ENCODE measurements at places on chromosomes 11 and 22.

DNA sequence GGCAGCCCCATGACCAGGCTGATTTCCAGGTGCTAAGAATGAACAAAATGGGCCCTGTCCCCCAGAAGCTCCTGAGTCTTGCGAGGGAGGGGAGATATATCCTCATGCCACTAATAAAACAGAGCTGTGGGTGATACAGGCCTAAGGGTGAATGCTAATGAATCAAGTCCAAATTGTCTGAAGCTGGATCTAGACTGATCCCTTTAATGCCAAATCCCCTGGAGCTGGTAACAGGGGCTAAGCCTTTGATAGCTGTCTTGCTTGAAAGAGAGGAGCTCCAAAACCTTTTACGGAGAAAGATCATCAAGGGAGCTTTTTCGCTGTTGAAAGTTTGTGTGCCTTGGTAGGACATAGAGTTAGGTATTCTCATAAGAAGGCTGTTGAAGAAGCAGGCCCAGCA is 79.7 kb downstream of the PPFIBP2 start:
- peaks cover 11% of the 10 kb centered on the region for H3K4me1 ChIP-seq
- H3K27ac ChIP-seq = no peak overlapping the region
- no peaks in the 10 kb centered on the region for H3K27me3 ChIP-seq
- H3K36me3 ChIP-seq = peaks cover 3% of the 10 kb centered on the region

DNA sequence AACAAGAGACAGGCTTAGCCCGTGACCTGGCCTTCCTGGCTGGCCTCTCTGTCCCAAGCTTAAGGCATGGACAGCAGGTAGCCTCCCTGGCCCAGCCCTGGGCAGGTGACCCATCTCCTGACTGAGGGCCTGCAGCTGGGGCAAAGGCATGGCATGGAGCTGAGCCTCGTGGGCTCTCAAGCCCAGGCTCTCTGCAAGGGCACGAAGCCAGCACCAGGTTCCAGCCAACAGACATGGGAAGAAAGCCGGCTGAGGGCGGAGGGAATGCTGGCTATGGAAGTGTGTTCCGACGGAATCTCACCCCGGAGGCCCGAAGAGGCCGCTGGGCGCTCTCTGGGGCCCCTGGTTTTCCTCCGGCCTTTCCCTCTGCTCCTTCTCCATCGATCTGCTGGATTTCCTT is 12.9 kb downstream of the DNAL4 start:
- DNase-seq = no peak
- H3K27ac ChIP-seq = no peak overlapping the region
- H3K27me3 ChIP-seq = no peaks in the 10 kb centered on the region
- H3K4me1 ChIP-seq = peaks cover 7% of the 10 kb centered on the region

DNA sequence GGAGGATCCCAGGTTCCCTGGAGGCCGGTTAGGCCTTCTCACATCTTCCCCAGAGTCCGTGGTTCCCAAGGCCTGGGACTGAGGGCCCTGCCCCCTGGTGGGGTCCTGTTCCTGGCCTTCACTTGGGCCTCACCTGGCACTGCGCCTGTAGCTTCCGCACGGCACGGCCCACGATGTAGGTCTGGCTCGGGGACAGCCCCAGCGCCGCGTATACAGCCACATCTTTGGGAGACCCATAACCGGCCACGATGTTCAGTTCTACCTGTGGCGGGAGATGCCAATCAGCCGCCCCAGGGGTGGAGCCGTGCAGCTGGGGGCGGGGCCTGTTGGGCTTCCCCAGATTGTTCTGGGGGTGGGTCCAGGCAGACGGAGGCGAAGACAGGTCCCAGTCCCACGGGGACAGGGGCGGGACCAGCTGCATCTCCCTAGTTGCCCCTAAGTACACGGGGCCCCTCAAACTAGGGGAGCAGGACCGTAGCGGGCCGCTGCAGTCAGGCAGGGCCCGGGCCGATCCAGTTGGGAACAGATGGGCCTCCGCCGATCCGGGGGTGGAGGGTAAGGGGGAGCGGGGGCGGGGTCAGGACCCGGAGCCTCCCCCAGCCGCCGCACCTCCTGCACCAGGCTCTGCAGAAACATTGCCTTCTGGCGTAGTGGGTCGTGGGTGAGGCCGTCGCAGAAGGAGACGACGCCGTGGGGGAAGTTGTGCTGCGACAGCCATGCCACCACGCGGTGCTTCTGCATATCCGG is 10.1 kb downstream of the AIP start:
- H3K27me3 ChIP-seq = no peaks in the 10 kb centered on the region
- H3K4me3 ChIP-seq = no peak overlapping the region
- no peak overlapping the region for H3K27ac ChIP-seq
- peaks cover 43% of the 10 kb centered on the region for H3K36me3 ChIP-seq

- no peaks in the 10 kb centered on the region for H3K27me3 ChIP-seq
- H3K4me3 ChIP-seq = no peak overlapping the region
- H3K36me3 ChIP-seq = no peaks in the 10 kb centered on the region
- DNase-seq = no peak
- no peaks in the 10 kb centered on the region for H3K4me1 ChIP-seq
These were observed 165.0 kb downstream of the SOX6 start for GRCh38 chr11:16191212-16191867.

- H3K36me3 ChIP-seq = peaks cover 5% of the 10 kb centered on the region
- H3K27ac ChIP-seq = no peak overlapping the region
- peak overlapping the region; percentile 7 for H3K4me3 ChIP-seq
These were observed 15.2 kb downstream of the SCARF2 start for GRCh38 chr22:20422271-20423007.

DNA sequence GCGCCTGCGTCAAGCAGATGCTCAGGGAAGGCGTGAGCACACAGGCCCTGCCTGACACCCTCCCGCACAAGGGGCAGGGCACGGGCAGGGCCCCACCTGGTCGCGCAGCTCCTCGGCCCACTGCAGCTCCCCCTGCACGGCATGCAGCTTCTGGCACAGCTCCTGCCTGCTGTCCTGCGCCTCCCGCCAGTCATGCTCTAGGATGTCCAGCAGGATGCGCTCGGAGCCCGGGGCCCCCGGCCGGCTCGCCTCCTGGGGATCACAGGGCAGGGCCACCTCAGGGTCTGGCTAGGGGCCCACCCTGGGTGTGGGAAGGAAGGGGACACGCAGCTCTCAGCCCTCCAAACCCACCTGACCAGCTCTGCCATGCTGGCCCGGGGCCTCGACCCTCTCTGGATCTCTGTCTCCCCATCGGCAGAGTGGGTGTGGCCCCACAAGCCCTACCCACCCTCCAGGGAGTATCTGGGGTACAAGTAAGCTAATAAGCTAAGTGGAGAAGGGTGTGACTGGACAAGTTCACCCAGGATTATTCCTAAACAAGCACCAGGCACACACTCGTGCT is 10.7 kb downstream of the CARD10 start:
- H3K4me1 ChIP-seq = no peaks in the 10 kb centered on the region
- H3K27ac ChIP-seq = no peak overlapping the region
- no peak for DNase-seq
- H3K4me3 ChIP-seq = no peak overlapping the region
- peaks cover 2% of the 10 kb centered on the region for H3K36me3 ChIP-seq
- no peaks in the 10 kb centered on the region for H3K27me3 ChIP-seq

- no peaks in the 10 kb centered on the region for H3K36me3 ChIP-seq
- DNase-seq = no peak
- H3K4me3 ChIP-seq = no peak overlapping the region
- no peak overlapping the region for H3K27ac ChIP-seq
These were observed 85.0 kb upstream of the ANO1 start for GRCh38 chr11:69992943-69993694.

- no peaks in the 10 kb centered on the region for H3K27me3 ChIP-seq
- DNase-seq = no peak
- peaks cover 4% of the 10 kb centered on the region for H3K36me3 ChIP-seq
- H3K4me1 ChIP-seq = peaks cover 15% of the 10 kb centered on the region
- no peak overlapping the region for H3K27ac ChIP-seq
These were observed 30.9 kb upstream of the WNT7B start for GRCh38 chr22:46007848-46008261.

- H3K4me3 ChIP-seq = no peak overlapping the region
- H3K27me3 ChIP-seq = no peaks in the 10 kb centered on the region
- no peak for DNase-seq
- H3K27ac ChIP-seq = peak overlapping the region; percentile 79
These were observed 13.6 kb downstream of the CD3E start for GRCh38 chr11:118318124-118318523.

- no peaks in the 10 kb centered on the region for H3K4me1 ChIP-seq
- no peak for DNase-seq
These were observed 103.1 kb downstream of the TSPAN18 start for GRCh38 chr11:44829838-44830237.

DNA sequence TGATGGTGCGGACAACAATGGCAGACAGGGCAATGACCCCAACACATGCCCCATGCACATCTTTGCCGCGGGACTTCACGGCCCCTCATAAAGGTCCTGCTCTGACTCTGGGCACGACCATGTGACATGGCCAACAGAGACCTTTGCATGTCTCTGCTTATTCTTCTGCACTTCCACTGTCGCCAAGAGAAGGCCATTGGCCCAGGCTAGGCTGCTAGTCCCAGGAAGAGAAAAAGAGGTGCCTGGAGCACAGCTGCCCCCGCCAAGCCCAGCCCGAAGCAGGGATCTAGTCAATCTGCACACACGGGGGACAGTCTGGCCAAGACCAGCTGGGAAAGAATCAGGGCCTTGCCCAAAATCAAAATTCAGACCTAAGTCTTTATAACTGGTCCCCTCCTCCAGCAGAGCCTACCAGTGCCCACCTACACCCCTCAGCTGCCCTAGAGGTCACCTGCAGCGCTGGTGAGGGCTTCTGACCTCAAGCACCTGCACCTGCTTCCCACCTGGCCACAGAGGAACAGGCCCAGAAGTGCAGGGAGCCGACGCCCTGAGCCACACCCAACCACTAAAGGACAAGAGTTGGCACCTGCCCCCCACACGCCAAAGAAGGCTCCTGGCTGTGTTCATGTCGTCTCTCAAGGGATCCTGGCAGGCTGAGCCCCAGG is 8.1 kb downstream of the SULT4A1 start:
- peaks cover 92% of the 10 kb centered on the region for H3K27me3 ChIP-seq
- no peak overlapping the region for H3K4me3 ChIP-seq
- H3K36me3 ChIP-seq = no peaks in the 10 kb centered on the region
- no peak for DNase-seq
- H3K4me1 ChIP-seq = no peaks in the 10 kb centered on the region
- no peak overlapping the region for H3K27ac ChIP-seq

DNA sequence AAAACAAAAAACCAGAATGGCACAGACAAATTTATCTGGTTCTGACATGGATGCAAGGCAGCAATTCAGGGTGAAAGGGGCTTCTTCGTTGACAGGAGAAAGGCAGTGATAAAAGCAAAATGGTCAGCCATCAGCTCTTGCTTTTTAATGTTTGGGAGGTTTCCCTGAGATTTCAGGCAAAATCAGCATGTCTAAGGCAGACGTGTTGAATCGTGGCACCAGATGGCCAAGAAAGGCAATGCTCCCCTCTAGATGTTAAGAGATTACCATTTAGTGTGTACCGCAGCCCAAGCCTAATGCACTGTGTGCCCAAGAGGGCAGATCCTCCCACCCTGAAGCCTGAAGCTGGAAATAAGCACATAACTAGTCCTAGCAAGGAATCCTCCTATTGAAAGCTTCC is 88.8 kb upstream of the GALNT18 start:
- no peak overlapping the region for H3K27ac ChIP-seq
- H3K4me3 ChIP-seq = no peak overlapping the region
- H3K27me3 ChIP-seq = peaks cover 22% of the 10 kb centered on the region
- H3K36me3 ChIP-seq = no peaks in the 10 kb centered on the region
- H3K4me1 ChIP-seq = no peaks in the 10 kb centered on the region

- peak overlapping the region; percentile 38 for H3K27ac ChIP-seq
- no peak overlapping the region for H3K4me3 ChIP-seq
- peaks cover 6% of the 10 kb centered on the region for H3K36me3 ChIP-seq
- peaks cover 17% of the 10 kb centered on the region for H3K4me1 ChIP-seq
- DNase-seq = no peak
- H3K27me3 ChIP-seq = no peaks in the 10 kb centered on the region
These were observed 30.4 kb downstream of the NEAT1 start for GRCh38 chr11:65452806-65453490.

DNA sequence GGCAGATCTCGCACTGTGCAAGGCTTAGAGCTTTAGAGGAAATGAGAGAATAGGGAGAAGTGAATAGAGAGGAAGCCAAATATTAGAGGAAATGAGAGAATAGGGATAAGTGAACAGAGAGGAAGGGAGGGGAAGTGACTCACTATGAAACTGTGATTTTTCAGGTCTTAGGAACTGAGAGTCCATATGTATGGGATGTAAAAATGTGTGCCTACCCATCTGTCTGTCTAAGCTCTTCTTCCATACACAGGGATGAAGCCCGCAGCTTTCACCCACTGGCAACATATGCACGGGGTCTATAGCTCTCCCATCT is 6.4 kb upstream of the CCDC86 start:
- no peak overlapping the region for H3K27ac ChIP-seq
- H3K36me3 ChIP-seq = peaks cover 4% of the 10 kb centered on the region
- peaks cover 10% of the 10 kb centered on the region for H3K27me3 ChIP-seq
- DNase-seq = no peak
- H3K4me1 ChIP-seq = peaks cover 5% of the 10 kb centered on the region

- H3K27me3 ChIP-seq = peaks cover 46% of the 10 kb centered on the region
- H3K4me3 ChIP-seq = no peak overlapping the region
- H3K4me1 ChIP-seq = no peaks in the 10 kb centered on the region
- no peaks in the 10 kb centered on the region for H3K36me3 ChIP-seq
These were observed 53.9 kb upstream of the TSKU start for GRCh38 chr11:76729214-76729613.

GRCh38 chr11:5196731-5197130 is 3.8 kb downstream of the OR51V1 start:
- H3K4me1 ChIP-seq = no peaks in the 10 kb centered on the region
- no peaks in the 10 kb centered on the region for H3K27me3 ChIP-seq
- no peak overlapping the region for H3K4me3 ChIP-seq
- no peaks in the 10 kb centered on the region for H3K36me3 ChIP-seq
- H3K27ac ChIP-seq = no peak overlapping the region
- no peak for DNase-seq

DNA sequence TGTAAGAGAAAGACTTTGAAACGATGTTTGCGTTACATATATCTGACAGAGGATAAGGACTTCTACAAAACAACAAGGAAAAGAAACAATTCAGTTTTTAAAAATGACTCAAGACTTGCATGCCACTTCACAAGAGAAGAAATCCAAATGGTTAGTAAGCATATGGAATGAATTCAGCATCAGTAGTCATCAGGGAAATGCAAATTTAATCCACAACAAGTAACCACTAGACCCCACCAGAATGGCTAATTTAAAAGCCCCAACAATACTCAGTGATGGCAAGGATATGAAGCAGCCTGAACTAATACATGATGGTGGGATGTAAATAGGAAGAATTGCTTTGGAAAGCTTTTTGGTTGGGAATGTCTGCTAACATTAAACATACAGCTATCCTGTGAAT is 142.6 kb downstream of the ATXN10 start:
- peaks cover 28% of the 10 kb centered on the region for H3K36me3 ChIP-seq
- H3K27me3 ChIP-seq = no peaks in the 10 kb centered on the region
- H3K27ac ChIP-seq = no peak overlapping the region
- H3K4me1 ChIP-seq = no peaks in the 10 kb centered on the region

GRCh38 chr11:116258821-116259220 is 514.0 kb downstream of the BUD13 start:
- H3K4me1 ChIP-seq = no peaks in the 10 kb centered on the region
- no peak for DNase-seq
- H3K27ac ChIP-seq = no peak overlapping the region
- no peaks in the 10 kb centered on the region for H3K36me3 ChIP-seq
- no peak overlapping the region for H3K4me3 ChIP-seq
- H3K27me3 ChIP-seq = peaks cover 64% of the 10 kb centered on the region

GRCh38 chr11:10564696-10565318 is 3.7 kb downstream of the LYVE1 start:
- no peak overlapping the region for H3K4me3 ChIP-seq
- no peaks in the 10 kb centered on the region for H3K4me1 ChIP-seq
- peaks cover 2% of the 10 kb centered on the region for H3K36me3 ChIP-seq
- DNase-seq = no peak
- H3K27ac ChIP-seq = no peak overlapping the region
- H3K27me3 ChIP-seq = peaks cover 49% of the 10 kb centered on the region
